ENCODE measurements at places on chromosomes 7 and 10.

DNA sequence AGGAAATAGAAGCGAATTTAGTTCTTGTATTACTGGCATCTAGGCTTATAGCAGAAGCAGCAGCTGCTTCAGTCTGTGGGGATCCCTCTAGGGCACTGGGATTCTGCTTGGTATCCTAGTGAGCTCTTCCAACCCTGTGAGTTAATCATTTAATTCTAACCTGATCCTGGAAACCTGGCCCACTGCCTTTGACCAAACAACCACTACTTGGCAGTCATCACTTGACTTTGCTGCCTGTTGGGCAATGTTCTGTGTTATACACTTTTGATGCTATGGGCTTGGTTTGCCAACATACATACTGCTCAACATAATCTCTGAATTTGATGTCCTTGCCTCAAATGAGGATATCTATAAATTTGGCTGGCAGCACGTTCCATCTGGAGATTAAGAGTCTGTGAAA, 813.4 kb downstream of the ANKRD7 start:
- DNase-seq: no peak

DNA sequence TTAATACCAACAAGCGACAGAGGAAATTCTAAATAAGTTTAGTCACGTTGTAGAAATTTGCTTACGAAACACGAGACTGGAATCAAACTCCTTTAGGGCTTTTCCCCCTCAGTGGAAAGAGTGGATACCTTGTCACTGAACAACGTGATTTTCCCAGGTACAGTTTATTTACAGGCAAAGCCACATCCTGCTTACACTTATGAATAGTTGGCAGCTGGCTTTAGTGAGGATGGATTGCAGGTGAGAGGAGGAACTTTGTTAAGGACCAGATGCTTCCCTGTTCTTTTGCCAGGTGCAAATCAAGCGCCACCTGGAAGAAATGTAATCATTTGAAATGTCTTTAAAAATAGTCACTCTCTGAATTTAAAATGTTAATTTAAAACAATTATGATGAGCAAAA, 282.4 kb downstream of the ADARB2 start:
- no peak for DNase-seq

DNA sequence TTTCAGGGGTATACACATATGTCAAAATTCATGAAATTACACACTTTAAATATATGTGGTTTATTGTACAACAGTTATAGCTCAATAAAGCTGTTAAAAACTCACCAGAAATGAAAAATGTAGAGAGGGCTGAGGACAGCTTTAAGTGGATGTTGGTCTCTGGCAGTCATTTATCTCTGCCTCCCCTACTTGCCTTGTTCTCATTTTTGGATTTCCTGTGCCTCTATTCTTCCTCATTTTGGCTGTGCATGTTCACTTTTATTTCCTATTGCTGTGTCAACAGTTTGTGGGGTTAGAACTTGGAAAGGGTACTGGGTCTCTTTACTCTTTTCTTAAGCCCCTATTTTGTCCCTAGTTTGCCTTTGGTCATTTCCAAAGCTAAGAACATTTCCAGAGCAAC, 18.6 kb upstream of the MEST start:
- no peak for DNase-seq

GRCh38 chr10:77637532-77638320, at the start of gene KCNMA1:
Gene KCNMA1, minus strand, starts transcription at chr10:77637808.
- DNase-seq: no peak

DNA sequence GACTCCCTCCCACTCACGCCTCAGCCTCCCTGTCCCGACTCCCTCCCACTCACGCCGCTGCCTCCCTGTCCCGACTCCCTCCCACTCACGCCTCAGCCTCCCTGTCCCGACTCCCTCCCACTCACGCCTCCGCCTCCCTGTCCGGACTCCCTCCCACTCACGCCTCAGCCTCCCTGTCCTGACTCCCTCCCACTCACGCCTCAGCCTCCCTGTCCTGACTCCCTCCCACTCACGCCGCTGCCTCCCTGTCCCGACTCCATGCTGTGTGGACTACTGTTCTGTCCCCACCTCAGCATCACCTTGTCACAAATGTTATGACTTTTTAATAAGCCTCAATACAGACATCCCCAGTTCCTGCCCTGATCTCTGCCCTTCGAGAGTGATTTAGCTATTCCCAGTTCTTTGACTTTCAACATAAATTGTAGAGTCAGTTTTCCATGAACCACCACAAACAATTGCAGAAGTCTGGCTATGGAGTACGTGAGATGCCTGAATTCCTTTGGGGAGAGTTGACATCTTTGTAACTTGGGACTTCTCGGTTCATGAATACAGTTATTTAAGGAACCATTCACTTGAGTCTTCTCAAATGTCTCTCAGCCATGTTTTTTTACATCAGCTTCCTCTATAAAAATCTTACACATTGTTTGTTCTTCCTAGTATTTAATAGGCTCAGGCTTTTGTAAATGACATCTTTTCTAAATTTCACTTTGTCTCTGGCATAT, 71.9 kb downstream of the FOXL3 start:
- no peak for DNase-seq

DNA sequence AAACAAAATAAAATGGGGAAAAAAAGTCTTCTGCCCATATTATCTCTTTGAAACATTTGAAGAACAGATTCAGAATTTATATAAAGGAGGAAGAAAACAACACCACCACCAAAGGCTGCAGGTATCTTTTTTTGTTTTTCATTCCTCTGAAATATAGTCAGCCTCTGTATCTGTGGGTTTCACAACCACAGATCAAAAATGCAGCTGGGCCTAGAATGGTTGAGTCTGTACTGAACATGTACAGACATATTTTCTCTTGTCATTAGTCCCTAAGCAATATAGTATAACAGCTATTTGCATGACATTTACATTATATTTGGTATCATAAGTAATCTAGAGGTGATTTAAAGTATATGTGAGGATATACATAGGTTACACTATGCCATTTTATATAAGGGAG, 559.7 kb upstream of the LRRN3 start:
- DNase-seq: no peak

DNA sequence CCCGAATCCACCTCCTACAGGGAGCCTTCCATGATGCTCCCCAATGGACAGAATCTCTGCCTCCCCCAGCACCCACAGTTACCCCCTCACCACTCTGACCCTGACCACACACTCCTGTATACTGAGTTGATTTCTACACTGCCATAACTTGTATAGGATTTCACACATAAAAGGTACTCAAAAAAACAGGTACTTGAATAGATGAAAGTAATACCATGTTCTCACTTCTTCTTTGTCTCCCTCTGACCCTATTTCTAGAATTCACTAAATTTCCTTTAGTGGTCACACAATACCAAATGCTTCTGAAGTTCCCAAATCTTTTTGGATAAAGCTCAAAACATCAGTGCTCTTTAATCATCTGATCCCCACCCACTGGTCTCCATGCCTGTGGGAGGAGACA, 45.4 kb downstream of the HSPA12A start:
- no peak for DNase-seq

DNA sequence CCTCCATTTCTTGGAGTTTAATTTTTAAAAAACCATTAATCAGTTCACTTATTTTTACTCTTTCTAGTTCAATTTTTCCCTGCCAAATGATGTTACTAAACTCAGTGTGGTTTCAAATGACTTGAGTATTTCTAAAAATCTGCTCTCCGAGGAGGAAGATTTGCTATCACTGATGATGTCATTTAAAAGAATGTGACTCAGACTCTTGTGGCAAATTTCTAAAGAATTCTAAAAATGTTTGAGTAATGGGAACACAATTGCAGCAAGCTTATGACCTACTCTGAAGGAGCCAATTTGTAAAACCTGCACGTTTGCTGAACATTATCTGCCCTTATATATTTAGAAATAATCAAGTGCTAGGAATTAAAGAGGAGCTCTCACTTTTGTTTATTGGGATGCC, 88.6 kb downstream of the SPAG6 start:
- no peak for DNase-seq

GRCh38 chr10:93758891-93759410, 1.2 kb downstream of the LGI1 start:
- DNase-seq: no peak

Data from stimulated activated CD4-positive, alpha-beta T cell treated with anti-CD3 and anti-CD28 coated beads, Interleukin-15, amount 100 ng/mL, for 1 hour (primary cell).